ENCODE measurements at places on chromosomes 7 and 10. TPM values are rescaled to one million over a fixed set of nuclear protein-coding genes. Genes with fewer than 3 reads are reported as not detected.

The RNF32 gene
- 1.6 TPM for total RNA-seq

The CCL24 gene
- 0.68 TPM for total RNA-seq

The EBLN1 gene
- not detected for total RNA-seq

The AGAP9 gene
- total RNA-seq = 17.6 TPM

The MMD2 gene
- total RNA-seq = not detected

The BTBD16 gene
- total RNA-seq = not detected

The ITGA8 gene
- total RNA-seq = not detected

The INHBA gene
- total RNA-seq = 68.9 TPM

- no peak for DNase-seq
These were observed 5.8 kb downstream of the PLA2G12B start for GRCh38 chr10:72948762-72949161.

DNA sequence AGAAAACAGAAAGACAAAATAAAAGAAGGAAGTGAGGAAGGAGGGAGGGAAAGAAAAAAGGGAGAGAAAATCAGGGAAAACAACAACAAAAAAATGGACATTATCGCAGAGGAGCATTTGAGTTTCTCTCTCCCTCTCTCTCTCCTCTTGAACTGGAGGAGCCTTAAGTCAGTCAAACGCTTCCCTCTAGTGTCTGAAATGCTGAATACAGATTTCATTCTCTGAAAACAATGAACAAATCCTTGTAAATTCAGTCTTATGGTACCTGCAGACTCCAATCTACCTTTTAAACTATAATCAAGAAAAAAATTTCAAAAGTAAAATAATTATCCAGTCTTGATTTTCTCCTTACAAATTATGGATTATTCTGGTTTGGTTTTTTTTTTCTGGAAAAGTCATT is 89.2 kb upstream of the PFKP start:
- DNase-seq = no peak

DNA sequence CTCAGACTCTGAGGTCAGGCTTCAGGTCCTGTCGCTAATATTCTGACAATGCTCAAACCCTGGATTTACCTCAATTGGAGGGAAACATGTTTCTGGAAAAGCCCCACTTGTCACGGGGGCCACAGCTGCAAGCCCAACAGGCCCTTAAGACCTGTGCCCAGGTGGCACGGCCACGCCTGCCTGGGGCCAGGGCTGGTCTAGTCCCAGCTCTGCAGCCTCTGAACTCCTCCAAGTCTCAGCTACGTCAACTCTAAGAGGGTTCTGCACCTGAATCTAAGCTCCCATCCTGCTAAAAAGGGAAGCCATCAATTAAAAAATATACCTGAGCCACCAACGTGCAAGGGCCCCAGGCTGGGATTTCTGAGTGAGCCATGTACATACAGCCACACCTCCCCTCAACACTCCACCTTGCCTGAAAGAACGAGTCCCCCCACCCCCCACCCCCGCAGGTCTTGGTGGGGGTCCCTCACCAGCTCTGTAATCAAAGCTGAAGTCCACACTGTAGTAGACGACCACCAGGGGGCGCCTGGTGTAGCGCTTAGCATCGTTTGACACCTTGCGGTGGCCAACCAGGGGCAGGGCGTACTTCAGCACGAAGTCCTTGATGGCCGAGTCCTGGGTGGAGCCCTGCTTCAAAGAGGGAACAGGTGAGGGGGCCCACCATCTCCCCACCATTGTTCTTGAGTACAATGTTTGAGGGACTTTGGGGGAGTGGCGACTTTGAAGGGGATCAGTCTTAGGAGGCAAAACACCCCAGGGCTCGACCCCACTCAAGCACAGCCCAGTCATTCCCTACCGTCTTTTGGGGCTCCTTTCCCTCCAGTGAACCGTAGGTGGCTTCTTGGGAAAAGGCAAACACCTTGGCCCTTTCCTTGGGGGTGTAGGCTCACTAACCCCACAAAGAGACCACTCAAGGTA is 22.6 kb downstream of the PDIA4 start:
- DNase-seq = peak; percentile 78

GRCh38 chr7:155455132-155455693 is 2.7 kb upstream of the EN2 start:
- DNase-seq = no peak

- no peak for DNase-seq
These were observed 118.5 kb downstream of the ABLIM1 start for GRCh38 chr10:114539623-114540022.

DNA sequence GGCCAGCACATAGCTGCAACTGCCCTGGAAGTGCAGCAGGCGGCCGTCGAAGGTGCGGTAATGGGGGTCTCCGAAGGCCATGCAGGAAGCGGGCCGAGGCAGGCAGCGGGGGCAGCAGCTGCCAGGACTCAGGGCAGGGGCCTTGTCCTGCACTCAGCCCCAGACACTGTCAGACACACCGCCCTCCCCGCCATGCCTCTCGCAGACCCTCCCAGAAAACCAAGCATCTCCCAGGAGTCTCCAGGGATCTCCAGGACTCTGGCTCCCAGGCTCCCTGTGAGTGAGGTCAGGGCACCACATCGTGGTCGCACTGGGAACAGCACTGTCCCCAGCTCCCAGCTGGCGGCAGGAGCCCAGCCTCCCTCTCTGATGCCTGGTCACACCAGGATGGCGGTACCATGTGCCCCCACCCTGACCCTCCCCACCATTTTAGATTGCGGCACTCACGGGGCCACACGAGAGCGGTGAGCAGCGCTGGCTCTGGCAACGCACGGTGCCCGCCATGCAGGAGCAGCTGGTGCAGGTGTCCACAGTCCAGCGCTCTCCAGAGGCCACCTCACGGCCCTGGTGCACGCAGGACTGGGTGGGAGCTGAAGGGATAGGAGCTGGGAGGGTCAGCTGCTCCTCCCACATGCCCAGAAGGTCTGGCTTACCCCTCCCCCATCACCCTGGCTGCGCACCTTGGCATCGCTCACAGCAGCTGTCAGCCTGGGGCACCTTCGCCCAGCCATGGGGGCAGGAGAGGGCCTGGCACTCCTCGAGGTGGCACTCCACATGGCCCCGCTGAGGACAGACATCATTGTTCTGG is 17.5 kb downstream of the ATP6V1F start:
- no peak for DNase-seq

GRCh38 chr7:137681657-137682562 is 164.9 kb downstream of the DGKI start:
- no peak for DNase-seq

- no peak for DNase-seq
These were observed 8.3 kb downstream of the NEBL start for GRCh38 chr10:20888620-20889330.

DNA sequence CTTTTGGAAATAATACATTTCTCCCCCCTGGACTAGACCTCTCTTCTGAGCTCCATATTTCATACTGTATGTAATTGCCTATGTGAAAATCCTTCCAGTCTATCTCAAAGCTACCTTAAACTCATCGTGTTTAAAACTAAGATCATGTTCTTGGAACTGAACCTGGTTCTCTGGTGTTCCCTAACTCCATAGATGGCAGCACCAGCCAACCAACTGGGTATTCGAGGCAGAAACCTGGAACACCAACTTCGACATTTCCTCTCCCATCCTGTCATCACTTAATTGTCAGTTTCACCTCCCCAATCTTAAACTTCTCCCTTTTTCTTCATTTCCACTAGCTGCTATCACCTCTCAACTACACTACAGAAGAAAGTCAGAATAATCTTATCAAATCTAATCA is 87.0 kb downstream of the ANKIB1 start:
- DNase-seq = no peak

DNA sequence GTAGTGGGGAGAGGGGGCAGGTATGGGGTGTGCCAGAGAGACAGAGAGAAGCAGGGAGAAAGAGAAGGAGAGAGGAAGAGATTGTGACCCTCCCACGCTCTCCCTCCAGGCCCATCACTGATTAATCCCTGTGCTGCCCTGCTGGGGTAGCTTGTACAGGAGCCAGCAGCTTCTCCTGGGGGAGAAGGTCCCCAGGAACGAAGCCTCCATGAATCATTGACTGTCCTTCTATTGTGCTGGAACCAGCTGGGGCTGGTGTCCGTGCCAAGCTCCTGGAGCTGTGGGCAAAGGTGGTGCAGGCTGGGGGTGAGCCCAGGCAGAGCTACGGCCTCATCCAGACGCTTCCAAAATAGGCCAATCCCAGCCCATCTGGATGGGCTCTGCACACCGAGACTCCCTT is 20.9 kb downstream of the AQP1 start:
- DNase-seq = no peak

- DNase-seq = no peak
These were observed 104.9 kb downstream of the PPP1R17 start for GRCh38 chr7:31791881-31792280.

GRCh38 chr7:7435978-7436377 is 99.7 kb downstream of the COL28A1 start:
- no peak for DNase-seq

DNA sequence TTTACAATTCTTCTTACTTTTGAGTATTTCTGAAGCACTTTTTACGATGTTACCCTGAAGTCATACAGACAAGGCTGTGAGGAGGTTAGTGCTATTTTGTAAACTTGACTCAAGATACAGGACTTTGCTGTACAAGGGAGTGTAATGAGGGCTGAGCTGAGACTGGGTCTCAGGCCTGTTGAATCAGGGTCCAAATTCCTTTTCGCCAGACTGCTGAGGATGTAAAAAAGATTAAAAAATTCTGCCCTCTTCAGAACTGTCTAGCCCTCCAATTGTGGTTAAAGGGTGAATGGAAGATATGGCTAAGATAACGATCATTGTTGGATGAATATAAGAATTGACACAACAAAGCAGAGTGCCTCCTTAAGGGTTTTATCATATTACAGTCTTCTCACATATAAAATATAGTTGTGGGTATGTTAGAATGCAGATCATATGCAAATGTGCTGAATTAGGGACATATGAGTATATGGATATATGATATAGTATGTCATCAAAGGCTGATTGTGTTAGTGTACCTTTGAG is 165.4 kb downstream of the SUGCT start:
- no peak for DNase-seq

DNA sequence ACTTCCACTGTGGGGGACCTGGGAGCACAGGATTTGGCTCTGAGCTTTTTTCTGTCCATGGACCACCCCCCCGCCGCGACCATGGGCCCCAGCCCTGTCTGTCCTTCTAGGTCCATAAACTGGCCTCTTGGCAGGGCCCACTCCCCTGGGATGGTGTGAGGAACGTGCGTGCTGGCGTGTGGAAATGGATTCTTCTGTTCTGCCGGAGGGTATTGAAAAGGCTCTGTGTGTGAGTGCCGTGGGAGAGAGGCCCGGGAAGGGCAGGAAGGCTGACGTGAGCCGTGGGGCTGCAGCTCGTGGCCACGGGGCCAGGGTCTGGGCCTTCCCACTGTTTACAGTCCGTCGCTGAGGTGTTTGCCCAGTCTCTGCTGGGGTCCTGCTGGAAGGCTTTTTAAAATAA is 123.7 kb downstream of the GRK5 start:
- DNase-seq = no peak

DNA sequence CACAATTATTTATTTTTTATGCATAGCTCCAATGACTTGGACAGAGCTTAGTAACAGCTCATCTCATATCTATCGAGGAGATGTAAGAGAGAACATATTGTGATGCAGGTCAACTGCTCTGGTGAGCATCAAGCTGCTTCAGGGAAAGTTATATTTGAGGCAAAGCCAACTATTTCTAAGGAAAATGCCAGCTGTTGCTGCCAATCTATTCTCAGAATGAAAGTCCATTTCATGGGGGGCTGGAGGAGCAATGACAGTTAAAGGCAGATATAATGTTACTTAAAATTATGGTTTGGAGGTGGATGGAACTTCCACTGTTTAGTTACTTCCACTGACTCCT is 424.8 kb downstream of the KIF20B start:
- DNase-seq = no peak

Measured in Calu3 (cell line).